B cell (primary cell): ENCODE measurements at places on chromosomes 5 and 9.

DNA sequence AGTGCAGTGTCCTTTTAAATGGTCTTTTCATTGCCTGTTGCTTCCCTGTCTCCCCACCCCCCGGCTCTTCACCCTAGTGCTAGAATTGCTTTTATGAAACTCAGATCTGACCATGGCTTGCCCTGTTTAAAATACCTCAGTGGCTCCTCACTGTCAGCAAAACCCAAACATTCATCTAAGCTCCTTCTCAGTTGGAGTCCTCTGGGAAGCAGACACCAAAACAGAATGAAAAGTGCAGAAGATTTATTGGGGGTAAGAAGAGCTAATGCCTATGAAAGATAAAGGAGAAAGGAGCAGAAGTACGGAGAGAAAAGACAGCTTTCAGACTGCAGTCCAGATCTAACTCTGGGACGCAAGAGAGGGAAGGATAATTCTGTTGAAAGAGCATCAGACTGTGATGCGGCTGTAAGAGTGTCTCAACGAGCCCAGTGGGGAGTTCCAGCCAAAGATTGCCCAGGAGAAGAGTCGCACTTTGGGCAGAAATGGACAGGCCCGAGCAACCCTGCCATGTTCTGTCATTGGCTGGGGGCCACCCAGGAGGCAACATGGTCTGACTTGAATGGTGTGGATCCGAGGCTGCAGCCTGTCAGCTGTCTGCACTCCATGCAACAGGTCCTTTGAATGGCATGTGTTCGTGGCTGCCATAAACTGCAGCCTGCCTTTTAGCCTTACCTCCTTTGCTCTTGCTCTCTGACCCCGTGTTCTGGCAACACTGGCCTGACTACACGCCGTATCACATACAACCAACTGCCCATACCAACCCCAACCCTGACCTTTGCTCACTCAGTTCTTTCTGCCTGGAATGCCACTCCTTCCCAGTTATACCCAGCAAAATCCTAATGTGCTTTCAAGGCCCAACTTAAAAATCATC, 55.9 kb downstream of the IRF1 start:
- DNase-seq: no peak

DNA sequence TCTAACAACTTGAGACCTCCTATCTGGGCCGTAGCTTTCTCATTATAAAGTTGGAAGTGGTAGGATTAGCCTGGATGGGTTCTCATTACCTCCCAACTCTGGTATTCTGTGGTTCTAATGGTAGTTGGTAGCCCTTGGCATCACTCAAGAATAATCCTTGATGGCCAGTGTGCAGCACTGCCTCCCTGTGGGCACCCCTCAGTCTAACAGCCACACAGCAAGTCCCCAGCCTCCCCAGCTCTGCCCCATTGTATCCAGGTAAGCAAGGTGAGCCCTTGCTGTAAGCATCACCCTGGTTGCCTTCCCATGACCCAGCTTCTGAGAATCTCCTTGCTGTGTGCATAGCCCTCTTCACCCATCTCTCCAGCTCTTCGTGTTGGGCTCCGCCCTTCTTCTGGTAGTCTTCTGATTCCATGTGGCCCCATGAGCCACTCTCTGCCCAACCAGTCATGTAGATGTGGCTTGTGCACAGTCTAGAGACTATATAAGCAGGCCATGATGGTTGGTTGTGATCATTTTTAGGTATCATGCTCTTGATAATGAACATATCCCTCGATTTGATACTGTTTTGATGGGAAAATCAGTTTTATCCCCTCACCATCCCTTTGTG, 57.6 kb upstream of the GRHPR start:
- no peak for DNase-seq

DNA sequence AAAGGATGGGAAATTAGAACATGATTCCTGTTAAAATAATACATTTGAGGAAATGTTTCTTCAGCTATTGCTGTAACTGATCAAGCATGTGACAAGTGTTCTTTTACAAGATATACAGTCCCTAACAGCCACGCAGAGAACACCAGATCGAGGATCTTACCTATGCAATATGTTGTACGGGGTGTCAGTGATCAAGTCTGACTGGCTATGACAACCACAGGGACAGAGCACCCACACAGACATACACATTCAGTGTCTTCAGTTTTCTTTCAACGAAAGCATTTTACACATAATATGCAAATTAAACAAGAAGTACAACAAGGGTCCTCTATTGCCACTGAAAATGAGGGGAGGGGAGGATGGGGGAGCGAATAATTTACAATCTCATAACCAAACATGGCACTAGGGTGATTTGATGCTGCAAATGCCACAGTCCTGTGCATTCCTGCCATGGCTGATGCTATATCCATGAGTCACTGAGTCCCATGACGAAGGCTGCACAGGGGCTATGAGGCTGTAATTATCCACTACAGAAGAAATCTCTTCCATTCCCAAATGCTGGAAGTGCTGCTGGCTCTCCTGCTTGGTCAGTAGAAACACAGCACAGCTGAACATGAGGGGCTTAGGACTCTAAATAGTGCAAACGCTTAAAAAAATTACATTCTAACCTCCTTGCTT, 118.2 kb downstream of the KLHL3 start:
- DNase-seq: no peak

DNA sequence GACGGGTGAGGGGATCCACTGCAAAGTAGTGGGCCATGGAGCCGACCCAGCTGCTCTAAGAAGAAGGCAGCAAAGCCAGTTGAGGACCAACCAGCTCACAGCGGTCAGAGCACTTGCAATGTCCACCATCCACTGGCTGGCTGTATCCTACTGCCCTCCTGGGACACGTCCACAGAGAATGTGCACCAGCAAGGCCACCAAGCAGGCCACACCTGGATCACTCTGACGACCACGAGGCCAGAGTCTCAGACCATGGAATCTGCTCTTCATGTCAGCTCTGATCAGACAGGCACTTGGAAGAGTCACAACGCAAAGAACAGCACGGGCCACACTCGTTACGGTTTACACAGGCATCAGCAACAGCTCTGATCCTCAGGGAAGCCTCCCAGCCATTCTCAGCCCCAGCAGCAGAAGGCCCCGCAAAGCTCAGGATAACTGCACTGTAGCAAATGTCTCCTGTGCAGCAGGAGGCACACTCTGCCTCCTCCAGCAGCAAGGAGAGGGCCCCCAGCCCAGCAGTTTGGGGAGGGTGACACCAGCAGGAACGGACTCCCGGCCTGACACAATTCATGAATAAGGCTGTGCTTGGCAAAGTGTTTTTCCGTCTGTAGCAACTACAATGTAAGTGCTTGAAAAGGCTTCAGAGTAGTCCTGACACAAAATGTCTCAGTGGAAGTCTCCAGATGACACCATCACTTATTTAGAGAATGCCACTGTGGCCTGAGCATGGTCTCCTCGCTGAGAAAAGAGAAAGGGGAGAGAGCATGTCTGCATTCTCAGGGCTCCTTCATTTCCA, 15.7 kb downstream of the SEMA4D start:
- no peak for DNase-seq

DNA sequence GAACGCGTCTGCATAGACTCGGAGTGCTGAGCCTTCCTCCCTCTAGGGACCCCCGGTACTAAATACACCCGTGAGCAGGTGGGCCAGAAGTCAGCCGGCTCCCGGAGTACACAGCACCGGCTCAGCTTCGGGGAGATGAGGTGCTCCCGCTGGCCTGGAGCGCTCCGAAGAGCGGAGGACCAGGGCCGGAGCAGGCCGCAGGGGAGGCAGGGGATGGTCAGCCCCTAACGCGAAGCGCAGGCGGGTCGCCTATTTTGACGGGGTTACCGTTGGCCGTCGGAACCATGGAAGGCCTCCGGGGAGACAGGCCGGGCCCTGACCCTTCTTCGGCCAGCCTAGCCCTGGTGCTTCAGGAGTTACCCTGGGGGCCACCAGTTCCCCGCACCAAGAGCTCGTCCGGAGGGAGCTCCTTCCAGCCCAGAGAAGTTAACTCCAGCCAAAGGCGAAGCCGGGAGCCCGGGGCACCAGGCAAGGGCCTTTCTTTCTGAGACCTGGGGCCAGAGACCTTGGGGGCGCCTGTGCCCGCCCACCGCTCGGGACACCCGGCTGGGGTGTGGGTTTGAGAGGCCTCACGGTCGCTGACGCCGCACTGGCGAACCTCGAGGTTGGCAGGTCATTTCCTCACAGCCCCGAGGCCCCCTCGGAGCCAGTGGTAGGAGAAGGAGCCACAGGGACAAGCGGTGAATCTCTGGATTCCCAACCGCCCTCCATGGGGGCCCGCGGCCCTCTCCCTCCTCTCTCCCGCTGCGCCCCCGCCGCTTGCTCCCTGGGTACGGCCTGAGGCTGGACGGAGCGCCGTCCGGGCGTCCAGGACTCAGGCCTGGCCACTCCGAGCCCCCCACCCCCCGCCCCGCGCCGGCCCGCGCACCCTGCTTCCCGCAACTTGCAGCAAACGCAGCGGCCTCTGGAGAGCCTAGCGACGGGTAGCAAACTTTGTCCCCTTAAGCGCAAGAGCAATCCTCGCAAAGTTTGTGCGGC, 3.4 kb upstream of the IRX4 start:
- DNase-seq: no peak

GRCh38 chr9:135330685-135331590, 148.6 kb upstream of the PPP1R26 start:
- DNase-seq: no peak

DNA sequence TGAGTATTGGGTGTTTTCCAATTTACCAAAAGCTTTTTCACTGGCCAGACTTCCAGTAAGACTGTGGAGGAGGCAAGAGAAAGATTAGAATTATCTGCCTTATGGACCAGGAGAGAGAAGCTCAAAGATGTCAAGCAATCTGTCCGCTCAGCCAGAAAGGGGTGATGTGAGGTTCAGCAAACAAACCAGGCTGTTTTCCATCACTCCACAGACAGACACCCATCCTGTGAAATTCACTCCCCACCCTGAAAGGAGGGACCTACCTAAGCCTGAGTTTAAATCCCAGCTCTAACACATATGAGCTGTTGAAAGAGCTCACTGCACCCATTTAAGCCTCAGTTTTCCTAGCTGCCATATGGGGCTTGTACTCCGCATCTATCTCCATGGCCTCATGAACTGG, 14.9 kb upstream of the COL27A1 start:
- no peak for DNase-seq

DNA sequence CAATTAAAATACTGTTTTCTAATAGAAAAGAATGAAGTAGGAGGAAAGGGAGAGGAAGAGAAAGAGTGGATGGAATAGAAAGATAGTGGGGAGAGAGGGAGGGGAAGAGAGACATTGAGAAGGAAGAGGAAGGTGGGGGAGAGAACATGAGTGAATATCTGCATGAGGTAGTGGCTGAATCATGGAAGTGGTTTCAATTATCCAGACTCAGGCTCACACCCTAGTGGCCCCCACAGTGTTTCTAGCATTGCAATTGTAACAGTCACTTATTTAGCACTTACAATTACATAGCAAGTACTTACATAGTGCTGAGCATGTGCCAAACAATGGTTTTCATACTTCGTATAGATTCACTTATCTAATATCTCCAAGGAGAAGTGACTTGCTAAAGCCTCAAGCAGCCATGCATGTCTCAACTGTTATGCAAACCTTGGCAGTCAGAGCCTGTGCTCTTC, 72.7 kb downstream of the CAST start:
- no peak for DNase-seq

DNA sequence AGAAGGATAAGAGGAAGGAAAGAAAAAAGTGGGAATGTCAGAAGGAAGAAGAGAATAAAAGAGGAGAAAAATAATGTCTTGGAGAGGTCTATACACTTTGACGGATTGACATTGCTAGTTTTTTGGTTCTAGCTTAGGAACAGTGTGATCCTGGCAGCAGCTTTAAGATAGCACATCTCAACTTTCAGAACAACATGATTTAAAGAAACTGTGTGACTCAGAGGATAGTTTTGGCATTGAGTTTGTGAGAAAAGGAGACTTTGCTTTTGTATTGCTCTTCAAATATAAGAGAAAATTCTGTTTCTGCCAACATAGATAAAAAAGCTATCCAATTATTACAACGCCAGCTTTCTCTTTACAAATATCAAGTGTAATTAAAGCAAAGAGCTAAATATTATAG, 260.7 kb upstream of the ARRDC3 start:
- DNase-seq: no peak

DNA sequence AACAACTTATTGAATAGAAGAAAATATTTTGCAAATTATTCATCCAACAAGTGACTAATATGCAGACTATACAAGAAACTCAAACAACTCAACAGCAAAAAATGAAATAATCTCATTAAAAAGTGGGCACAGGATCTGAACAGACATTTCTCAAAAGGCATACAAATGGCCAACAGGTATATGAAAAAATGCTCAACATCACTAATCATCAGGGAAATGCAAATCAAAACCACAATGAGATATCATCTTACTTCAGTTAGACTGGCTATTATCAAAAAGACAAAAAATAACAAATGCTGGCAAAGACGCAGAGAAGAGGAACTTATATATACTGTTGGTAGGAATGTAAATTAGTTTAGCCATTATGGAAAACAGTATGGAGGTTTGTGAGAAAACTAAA, 1.8 kb upstream of the AMACR start:
- no peak for DNase-seq
